ENCODE measurements at places on chromosomes 12 and 14.

- DNase-seq, result peak; percentile 95
Measured at GRCh38 chr14:88129306-88130056, 124.5 kb downstream of the GPR65 start.

DNA sequence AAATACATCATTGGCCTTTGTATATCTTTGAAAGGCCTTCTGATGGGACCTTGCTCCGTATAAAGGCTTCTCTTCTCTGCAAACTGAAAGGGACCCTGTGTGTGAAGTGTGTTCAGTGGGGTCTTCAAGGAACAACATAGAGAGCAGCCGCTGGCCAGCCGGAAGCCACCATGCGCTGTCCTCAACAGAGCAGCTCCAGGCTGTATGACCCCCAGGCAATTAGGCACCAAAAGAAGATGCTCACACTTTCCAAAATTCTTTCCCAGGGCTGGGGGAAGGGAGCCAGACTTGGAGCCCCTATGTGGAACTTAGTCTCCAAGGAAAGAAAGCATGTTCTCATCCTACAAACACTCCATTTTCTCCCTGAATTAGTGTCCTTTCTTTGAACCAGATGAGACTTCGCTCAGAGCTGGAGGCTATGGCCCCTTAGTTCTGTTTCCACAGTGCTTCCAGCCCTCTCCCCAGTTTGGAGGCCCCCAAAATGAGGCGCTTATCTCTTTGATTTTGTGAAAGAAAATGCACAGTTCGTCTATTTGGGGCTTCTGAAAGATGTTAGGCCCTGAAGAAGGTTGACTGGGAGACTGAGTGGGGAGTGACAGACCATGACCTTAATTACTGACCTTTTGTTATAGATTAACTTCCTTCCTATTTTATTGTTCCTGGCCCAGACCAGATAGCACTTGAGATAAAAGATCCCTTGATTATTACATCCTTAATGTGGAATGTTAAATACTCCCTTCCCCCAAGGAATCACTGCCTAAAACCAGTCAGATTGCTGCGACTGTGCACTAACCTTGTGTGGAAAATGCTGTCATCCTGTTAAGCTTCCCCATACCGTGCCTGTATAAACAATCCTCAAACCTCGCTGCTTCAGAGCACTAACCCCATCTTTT is 128.3 kb upstream of the FGD4 start:
- DNase-seq, result peak; percentile 45

DNA sequence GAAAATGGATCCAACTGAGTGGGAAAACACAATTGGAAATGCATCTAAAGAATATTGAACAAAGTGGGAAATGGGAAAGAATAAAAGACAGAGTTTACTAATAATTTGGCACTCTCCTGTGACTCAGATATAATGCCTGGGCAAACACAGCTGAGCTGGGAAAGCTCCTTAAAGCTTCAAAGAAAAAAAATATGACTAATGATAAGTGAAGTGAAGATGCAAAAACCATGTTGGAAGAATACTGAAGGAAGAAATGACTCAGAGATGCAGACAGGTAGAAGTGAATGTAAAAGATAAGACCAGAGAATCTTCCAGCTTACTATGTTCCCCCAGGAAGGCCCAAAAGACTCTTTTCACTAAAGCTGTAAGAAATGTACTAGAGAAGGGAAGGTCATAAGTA is 62.4 kb upstream of the FOXG1 start:
- DNase-seq, result no peak

- no peak for DNase-seq
Measured at GRCh38 chr12:31931796-31932715, 27.2 kb upstream of the RESF1 start.

GRCh38 chr14:92407410-92407809 is 84.4 kb downstream of the SLC24A4 start:
- DNase-seq, result no peak

DNA sequence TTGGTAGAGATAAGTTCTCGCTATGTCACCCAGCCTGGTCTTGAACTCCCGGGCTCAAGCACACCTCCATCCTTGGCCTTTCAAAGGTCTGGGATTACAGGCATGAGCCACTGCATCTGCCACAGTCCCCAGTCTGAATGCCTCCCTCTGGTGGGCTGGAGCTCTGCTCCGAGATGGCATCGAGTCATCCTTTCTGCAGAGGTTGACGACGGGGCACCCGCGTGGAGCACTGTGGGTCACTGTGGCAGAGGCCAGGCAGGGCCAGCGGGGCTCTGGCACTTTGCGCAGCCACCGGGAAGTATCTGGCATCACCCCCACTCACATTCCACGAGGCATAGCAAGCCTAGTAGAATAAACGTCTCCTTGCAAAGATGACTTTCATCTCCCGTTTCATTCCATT is 163.3 kb upstream of the DIO3 start:
- no peak for DNase-seq

- DNase-seq, result no peak
Measured at GRCh38 chr14:101024686-101025085, 121.2 kb upstream of the RTL1 start.

- DNase-seq, result peak; percentile 77
Measured at GRCh38 chr12:1013618-1014489, 22.8 kb downstream of the ERC1 start.

- DNase-seq, result no peak
Measured at GRCh38 chr14:93789228-93790130, 1.2 kb upstream of the PRIMA1 start.

- DNase-seq, result no peak
Measured at GRCh38 chr14:100669468-100669867, 57.2 kb upstream of the DLK1 start.

- DNase-seq, result peak; percentile 78
Measured at GRCh38 chr14:60561845-60562746, 53.1 kb downstream of the SIX6 start.

DNA sequence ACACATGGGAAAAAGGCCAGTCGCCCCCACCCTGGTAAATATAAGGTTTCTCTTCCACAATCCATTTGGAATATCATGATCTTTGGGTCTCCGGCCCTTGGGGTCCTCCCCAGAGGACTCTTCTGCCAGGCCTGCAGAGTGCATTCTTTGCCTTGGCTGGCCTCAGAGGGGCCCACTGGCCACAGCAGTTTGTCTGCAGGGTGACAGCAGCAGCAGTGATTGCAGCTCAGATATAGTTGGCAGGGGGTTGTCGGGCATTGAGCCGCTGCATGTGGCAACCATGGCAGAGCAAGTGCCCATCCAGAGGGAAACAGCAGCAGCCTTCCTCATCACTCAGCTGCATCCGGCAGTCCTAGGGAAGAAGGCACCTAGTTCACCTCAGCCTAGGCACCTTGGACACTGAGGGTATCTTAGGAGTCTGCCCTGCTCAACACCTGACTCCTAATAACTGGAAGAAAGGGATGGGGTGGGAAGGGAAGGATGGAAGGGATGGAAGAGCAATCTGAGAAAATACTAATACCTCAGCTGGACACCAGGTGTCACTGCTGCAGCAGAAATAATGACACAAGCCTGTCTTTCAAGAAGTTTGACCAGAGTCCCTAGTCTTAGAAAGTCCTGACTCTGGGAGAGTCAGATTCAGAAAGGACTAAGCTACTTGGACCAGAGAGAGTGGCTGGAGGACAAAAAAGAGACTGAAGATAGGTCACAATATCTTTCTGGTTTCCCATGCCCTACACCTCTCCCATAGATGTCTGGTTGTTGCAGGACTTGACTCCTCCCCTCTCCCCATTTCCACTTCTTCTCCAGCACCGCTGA is 8.9 kb downstream of the AJUBA start:
- peak; percentile 81 for DNase-seq

DNA sequence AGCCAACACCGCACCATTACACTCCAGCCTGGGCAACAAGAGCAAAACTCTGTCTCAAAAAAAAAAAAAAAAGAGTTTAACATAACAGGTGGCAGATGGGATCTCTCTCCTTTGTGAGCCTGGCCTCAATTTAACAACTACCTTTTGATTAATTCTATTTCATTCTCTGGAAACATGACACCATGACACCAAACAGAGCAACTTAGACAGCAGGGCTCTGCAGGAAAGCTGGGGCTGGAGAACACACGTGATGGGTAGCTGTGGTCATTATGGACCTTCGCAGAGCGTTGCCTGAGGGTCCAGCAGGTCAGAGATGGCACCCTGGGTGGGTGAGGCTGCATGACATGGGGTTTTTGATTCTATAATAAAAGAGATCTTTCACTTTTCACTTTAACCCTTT is 1.7 kb upstream of the DGLUCY start:
- DNase-seq, result no peak

DNA sequence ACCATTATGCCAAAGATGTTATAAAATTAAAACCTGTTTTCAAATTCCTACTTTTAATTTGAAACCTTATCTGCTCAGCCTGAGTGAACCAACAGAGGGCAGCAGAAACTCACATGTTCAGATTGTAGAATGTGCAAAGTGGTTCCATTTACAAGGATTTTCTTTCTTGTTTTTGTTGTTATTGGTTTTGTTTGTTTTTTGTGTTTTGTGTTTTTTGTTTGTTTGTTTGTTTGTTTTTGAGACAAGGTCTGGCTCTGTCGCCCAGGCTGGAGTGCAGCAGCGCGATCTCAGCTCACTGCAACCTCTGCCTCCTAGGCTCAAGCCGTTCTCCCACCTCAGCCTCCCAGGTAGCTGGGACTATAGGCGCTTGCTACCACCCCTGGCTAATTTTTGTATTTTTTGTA is 22.8 kb upstream of the GARIN2 start:
- peak; percentile 70 for DNase-seq

- DNase-seq, result no peak
Measured at GRCh38 chr12:18810537-18811253, 72.8 kb downstream of the CAPZA3 start.

DNA sequence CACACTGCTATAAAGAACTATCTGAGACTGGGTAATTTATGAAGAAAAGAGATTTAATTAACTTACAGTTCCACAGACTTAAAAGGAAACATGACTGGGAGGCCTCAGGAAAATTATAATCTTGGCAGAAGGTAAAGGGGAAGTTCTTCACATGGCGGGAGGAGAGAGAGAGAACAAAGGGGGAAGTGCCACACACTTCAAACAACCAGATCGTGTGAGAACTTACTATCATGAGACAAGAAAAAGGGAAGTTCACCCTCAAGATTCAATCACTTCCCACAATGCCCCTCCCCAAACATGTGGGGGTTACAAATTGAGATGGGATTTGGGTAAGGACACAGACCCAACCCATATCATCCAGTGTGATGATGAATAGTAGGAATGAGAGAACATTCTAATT is 366.5 kb downstream of the LRFN5 start:
- DNase-seq, result no peak

- no peak for DNase-seq
Measured at GRCh38 chr12:131850856-131851559, 22.8 kb downstream of the MMP17 start.

- peak; percentile 16 for DNase-seq
Measured at GRCh38 chr12:67410667-67411067, 141.5 kb downstream of the CAND1 start.

DNA sequence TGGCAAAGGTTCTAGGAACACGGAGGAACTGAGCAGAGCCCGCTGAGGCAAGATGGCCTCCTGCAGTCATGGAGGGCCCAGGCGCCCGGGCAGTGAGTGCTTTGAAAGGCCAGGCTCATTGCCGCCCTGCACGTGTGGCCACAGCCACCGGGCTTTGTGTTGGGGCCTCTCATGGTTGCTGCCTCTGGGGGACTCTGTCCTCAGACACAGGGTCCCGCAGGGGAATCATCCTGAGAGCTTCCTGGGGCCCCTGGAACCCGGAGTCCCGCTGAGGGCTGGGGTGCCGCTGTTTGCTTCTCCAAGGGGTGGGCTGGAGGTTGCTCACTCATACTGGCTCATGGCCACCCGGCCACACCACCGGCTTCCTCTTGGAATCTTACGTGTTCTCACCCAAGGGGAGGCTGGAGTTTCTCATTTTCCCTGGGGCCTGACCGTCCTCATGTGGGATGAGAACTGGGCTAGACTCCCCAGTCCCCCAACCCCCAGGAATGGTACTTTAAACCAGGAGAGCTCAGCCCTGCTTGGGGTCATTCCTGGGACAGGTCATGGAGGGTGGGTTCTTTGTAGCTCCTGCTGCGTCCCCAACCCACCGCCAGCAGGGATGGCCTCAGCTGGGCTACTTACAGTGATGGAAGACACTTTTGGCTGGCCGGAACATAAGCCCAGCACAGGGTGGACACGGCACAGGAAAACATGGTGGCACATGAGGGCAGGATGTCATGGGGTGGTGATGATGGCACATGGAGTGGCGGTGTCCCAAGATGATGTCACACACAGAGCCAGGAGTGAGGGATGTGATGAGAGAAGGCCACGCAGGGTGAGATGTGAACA is 21.1 kb upstream of the LRTM2 start:
- DNase-seq, result no peak

DNA sequence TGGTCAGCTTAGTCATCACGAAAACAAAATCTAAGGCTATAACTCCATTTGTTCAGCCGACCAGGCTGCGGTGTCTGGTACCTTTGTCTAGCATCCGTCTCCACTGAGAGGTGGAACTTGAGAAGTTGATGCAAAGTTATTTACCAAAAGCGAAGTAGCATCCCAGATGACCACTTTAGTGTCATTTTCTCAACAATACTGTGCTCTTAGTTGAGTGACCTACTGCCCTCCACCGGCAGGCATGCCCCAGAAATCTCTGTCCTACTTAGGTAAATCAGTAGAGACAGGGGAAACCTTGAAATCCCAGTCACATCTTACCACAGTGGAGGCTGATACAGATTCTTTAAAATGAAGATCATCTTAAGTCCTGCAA is 1.3 kb upstream of the ST8SIA1 start:
- DNase-seq, result no peak

DNA sequence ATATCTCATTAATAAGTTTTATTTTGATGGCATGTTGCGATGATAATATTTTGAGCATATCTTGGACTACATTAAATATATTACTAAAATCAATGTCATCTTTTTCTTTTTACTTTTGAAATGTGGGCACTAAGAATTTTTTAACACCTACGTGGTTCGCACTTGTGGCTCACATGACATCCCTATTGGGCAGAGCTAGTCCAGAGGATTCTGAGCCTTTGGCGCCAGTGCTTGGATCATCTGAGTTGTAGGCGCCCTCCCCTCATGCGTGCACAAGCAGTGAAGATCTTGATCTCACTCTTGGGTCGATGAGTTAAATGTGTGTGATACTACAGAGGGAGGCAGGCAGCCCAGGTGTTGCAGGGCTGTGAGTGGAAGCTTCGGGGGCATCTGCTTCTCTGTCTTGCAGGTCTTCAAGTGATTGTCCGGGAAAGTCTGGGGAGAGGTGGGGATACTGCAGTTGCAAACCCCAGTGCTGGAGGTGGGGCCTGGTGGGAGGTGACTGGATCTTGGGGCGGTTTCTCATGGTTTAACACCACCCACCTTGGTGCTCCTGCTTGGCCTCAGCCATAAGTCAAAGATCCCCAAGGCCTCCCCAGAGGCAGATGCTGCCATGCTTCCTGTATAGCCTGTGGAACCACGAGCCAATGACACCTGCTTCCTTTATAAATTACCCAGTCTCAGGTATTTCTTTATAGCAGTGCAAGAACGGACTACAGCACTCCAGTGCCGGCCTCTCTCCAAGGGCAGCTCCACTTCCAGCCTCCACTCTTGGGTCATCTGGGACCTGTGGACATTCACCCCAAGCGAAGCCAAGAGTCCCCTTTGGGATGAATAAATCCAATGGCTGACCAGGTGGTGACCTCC is 46.1 kb upstream of the PPP2R5C start:
- DNase-seq, result no peak

DNA sequence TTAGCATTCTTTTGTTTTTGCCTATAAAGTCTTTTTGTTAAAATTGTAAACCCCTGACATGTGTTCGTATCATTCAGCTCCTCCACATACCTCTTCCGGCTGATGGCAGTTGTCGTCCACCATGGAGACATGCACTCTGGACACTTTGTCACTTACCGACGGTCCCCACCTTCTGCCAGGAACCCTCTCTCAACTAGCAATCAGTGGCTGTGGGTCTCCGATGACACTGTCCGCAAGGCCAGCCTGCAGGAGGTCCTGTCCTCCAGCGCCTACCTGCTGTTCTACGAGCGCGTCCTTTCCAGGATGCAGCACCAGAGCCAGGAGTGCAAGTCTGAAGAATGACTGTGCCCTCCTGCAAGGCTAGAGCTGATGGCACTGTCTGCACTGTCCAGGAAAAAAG is 7.7 kb downstream of the ALKBH2 start:
- DNase-seq, result no peak
